PC-3 (cell line): ENCODE measurements at places on chromosomes 5 and 9. TPM values are rescaled to one million over a fixed set of nuclear protein-coding genes. Genes with fewer than 3 reads are reported as not detected.

- DNase-seq, result no peak
Observed at GRCh38 chr5:159743234-159743633, 173.0 kb upstream of the ADRA1B start.

DNA sequence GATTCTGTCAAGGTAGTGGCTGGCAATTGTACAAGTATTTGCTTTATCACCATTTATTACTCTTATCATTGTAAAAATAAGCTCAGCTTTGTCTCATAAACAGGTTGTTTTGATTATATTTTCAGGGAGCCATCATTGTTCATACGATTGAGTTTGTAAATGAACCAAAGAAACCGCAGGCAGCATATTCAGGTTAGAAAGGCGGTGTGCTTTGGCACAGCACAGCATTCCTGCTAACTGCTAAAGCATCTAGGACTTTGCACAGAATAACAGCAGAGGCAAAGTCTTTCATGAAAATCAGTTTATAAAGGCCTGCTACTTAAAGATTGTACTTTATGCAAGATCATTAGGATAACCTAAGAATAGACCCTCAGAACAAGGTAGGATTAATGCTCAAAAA lies 281.5 kb upstream of the SLC24A2 start:
- no peak for DNase-seq

DNA sequence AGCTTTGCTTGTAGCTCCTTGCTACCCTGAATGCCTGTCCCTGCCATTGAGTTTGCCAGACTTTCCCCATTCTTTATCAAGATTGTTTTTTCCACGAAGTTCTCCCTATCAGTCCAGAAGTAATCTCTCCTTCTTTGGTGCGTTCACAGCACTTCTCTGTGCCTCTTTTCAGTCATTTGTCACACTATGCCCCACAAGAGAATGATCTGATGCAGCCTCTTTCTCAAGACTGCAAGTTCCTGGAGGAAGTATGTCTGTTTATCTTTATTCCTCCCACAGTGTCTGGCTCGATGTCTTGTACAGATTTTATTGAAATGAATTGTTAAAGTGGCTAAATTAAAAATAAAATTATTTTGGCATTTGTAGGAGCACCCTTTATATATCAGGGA lies 99.3 kb downstream of the CCDC192 start:
- DNase-seq, result no peak

DNA sequence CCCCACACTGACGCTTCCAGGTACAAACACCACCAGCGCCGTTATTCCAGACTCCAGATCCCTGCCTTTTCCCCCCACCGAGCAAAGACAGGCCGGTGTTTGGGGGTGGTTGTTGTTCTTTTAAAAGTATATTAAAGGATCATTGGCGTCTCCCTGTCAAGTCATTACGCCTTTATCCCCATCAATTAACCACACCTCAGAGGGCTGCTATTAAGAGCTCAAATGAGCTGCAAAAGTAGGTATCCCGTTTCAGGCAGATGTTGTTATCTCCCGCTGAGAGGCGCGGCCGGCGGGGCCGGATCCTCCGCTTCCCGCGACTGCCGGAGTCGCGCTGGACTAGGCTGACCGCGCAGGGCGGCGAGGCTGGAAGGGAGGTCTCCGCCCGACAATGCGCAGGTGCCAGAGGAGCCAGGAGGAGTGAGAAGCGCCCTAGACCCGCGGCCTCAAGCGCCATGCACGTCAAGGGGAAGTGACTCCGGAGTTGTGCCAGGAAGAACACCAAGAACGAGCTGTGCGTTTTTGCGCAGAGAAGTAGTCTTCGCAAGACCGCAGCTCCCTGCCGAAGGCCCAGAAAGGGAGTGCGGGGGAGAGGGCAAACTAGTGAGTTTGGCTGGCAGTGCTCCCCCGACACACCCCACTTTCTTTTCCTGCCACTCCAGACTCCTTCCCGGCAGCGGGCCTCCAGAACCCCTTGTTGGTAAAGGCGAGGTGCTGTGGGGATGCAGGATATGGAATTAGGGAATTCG lies 8.2 kb downstream of the NR2F1-AS1 start:
- DNase-seq, result no peak

DNA sequence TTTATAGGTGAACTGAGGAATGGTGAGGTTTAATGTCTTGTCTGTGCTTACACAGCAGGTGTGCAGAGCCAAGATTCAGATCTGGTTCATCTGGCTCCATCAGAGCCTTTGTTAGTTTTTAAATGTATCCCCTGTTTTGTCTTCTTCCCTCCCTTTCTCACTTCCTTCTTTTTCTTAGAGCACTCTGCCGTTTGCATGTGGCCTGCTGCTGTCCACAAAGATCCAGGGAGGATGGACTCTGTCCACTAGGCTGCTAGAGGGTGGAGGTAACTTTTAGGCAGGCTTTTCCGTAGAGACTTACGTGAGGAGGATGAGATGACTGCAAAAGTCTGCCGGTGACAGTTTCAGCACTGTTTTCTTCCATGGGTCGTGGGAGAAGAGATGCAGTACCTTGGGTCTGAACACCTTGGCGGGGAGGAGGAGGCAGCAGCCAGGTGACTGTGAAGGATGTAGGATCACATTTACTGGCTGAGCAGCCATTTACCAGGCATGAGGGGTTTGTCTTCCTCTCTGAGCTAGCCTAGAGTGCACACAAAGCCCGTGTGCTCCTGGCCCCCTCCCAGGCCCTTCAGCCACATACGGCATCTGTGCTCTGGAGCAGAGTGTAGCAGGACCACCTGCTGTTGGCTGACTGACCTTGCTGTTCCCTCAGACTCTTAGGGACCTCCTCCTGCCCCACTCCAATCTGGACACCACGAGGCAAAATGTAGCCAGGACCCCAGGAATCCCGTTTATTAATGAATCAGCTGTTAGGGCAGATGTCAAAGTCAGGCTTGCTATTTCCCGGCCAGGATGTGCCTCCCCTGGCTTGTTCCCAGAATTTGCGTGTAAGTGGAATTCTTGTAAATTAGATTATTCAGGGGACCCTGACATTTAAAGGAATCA lies 1.8 kb downstream of the NTMT1 start:
- DNase-seq, result no peak

- DNase-seq, result no peak
Observed at GRCh38 chr5:40288800-40289485, 390.8 kb upstream of the PTGER4 start.

DNA sequence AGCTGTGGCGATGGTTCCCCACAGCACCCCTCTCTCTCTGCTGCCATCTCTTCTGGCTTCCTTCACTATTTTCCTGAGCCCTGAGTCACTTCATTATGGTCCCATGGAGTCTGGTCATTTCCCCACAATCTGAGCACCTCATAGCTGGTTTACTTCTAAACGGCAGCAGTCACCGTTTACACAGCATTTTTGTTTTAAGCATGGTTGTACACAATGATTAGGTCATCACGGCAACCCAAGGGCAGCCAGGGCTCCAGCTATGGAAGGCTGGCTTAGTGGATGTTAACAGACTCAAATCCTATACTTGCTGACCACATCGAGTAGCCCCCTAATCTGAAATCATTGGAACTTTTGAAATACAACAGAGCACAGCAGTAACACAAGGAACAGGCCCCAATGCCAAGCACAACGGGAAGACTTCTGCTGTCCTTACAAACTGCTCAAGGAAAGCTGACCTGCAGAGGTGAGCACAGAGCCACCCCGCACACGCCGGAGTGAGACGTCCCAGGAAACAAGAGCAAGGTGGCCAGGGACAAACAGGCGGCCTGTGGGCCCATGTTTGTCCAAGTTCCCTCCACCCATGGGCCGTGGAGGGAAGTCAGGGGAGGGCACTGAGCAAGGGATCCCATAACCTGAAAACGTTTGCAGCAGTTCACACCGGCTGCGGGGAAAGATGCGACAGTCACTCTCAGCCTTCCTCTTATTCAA lies 22.9 kb downstream of the CAMSAP1 start:
- peak; percentile 12 for DNase-seq

DNA sequence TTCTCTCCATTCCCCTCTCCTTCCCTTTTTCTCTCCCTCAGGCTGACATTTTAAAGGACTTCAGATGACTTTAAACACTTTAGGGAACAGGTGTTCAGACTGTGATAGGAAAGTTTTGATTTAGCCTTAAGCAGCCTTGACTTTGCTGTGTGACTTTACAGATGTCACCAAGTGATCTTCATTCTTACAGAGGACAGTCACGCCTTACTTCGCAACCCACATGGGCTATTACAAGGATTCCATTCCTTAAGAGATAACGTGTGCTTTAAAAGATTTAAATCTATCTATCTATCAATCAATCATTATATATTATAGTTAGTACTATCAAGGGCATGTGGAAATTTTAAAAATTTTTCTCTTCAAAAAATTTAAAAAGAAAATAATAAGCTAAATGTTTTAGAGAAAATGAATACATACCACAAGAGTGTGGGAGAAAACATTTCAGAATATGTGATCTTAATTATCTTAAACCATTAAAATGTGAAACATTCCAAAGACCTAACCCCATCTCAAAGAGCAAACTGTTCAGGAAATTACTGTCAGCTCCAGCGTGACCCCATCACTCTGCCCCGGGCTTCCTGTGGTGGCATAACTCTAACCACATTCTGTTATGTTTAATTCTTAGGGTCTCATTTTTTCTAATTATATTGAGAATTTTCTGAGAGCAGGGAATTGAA lies 530.5 kb downstream of the SEMA5A start:
- DNase-seq, result no peak

DNA sequence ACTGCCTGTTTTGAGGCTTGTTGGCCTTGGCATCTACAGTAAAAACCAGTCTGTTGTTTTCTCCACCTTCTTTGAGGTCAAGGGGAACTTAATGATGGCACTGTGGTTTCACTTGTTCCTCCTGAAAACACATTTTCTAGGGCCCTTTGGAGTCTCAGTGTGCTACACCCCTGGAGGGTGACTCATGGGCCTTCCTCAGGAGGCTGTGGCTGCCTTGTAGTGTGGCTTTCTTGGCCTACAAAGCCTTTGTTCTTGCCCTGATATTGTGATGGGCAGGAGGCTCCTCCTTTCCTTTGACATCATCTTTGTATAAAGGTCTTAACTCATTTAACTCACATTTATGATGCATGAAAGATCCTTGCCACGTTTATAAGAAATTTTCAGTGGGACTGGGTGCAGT lies 56.3 kb upstream of the GPBP1 start:
- peak; percentile 7 for DNase-seq

- DNase-seq, result peak; percentile 47
Observed at GRCh38 chr5:98460536-98460935, 312.9 kb upstream of the RGMB start.

- peak; percentile 42 for DNase-seq
Observed at GRCh38 chr9:74742792-74743730, 144.7 kb downstream of the TRPM6 start.

DNA sequence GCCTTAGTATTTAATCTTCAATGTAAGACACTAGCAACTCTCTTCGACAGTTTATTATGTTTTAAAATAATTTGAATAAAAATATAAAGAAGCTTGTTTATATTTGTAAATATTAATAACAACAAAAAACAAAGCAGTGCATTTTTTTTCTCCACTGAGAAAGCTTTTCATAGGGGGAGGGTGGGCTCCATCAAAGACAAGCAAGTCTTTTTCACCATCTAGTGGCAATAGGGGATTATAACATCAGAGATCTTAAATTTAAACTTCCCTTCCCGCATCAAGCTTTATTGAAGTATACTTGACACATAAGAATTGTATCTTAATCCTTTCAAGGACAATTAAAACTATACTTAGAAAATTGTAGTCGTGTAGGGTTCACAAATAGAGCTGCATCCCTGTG lies 9.3 kb upstream of the OR13F1 start:
- DNase-seq, result peak; percentile 33

DNA sequence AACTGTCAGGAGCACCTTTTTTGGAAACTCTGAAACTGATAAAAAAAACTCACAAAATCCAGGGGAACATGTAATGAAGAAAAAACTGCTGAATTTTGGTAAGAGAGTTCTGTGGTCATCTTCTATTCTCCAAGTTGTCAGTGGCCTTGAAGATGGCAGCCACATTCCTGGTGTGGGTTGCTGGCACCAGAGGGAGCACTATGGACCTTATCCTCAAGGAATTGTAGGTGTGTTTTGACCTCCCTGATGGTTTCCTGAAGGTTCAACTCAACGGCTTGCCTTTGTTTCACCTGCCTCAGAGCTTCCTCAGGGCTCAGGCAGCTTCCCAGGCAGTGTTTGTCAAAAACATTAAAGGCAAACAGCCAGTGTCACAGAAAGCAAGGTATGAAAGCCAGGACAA lies 2.2 kb upstream of the SLC38A9 start:
- DNase-seq, result no peak

DNA sequence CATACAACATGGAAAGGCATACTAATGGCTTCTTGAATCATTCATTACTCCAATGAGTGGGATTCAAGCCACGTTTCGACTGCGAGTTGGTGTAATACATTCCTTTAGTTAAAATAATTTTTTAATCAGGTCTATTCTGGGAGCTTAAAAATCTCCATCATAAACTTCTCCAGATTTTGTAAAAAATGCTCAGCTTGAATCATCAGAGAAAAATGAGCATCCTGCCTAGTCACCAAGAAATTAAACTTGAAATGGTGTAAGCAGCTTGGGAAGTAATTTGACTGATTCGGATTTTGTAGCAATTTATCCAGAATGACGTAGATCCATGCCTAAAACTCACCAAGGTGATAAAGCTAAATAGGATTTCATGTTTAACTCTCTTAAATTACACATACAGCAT lies 165.7 kb downstream of the SLCO4C1 start:
- no peak for DNase-seq

- DNase-seq, result peak; percentile 35
Observed at GRCh38 chr5:106691701-106692100, 979.0 kb downstream of the EFNA5 start.

DNA sequence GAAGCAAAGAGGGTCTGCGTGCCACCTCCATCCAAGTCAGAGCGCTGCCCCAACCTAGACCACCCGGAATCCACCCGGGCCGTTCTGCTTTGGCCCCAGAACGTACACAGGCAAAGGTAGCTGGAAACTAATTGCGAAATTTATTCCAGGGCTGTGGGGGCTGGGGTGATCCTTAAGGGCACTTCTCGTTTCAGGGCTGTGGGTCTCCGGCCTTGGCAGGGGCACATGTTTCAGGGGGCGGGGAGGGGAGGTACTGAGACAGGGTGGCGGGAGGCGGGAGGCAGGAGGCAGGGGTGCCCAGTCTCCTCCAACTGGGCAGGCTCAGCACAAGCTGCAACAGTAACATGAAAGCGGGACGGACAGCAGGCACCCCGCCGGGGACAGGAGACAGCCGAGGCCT lies 26.1 kb downstream of the NR5A1 start:
- no peak for DNase-seq

GRCh38 chr9:134836406-134836970 lies 44.1 kb upstream of the FCN2 start:
- no peak for DNase-seq

DNA sequence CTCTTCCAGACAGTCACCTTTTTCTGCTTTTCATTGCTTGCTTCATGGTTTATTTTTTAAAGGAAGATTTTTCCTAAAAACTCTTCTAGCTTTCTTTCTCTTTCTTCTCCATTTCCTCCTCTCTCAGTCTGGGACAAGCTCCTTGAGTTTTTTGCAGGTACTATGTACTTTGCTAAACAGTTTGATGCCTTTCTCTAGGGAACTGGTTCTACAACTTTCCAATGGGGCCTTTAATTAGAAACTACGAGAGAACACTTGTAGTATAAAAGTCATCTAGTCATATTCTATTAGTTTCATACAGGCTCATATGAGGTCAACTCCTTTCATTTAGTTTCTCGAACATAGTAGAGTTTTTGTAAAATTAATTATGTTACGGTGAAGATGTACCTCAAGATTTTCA lies 189.6 kb downstream of the DOCK8 start:
- DNase-seq, result peak; percentile 25

Gene DMRT2
- not detected in 2 replicates for total RNA-seq

Gene SERF1A
- 2.1 TPM in 1 of 2 replicates, not detected in the other for total RNA-seq

Gene PNPLA7
- total RNA-seq, result 0.77 and 0.81 TPM in 2 replicates

Gene CNTNAP3
- total RNA-seq, result 26.3 and 38.0 TPM in 2 replicates

Gene DELE1
- total RNA-seq, result 46.6 and 58.9 TPM in 2 replicates

Gene CATSPER3
- 0.40 TPM in 1 of 2 replicates, not detected in the other for total RNA-seq

Gene MARVELD2
- total RNA-seq, result 12.5 and 15.4 TPM in 2 replicates

Gene RMI1
- total RNA-seq, result 5.0 and 6.2 TPM in 2 replicates
